ENCODE measurements at places on chromosomes 16 and 17.

DNA sequence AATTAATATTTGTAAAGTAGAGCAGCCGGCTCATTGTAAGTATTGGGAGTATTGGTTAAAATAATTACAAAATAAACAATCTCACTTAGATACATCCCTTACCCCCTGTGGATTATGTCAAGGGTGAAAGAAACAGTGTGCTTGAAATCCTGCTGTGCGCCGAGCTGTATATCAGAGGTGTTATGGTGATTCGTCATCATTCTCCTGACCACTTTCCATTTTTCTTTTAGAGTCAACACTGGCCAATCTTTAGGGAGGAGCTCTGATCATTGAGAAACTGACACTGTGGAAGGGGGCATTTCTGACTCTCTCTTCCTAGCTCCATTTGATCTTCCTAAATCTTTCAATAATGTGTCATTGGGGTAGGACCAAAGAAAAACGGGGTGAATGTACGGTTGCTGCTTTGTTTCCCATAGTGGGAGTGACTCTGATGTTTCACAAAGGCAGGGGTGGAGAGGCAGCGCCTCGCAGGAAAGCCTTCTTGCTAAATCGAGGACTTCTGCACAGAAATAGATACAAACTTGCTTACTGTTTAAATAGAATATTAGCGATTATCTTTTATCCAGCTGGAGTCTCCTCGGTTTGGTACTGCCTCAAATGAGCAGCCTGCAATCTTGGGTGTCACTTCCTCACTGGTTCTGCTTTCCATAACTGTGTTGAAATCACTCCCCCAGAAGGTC lies 123.4 kb downstream of the PRKCB start:
- DNase-seq = no peak

- DNase-seq = no peak
These were observed 336.1 kb downstream of the MAF start for GRCh38 chr16:79264237-79265109.

- DNase-seq = no peak
These were observed 33.9 kb downstream of the ANKRD11 start for GRCh38 chr16:89456419-89456959.

DNA sequence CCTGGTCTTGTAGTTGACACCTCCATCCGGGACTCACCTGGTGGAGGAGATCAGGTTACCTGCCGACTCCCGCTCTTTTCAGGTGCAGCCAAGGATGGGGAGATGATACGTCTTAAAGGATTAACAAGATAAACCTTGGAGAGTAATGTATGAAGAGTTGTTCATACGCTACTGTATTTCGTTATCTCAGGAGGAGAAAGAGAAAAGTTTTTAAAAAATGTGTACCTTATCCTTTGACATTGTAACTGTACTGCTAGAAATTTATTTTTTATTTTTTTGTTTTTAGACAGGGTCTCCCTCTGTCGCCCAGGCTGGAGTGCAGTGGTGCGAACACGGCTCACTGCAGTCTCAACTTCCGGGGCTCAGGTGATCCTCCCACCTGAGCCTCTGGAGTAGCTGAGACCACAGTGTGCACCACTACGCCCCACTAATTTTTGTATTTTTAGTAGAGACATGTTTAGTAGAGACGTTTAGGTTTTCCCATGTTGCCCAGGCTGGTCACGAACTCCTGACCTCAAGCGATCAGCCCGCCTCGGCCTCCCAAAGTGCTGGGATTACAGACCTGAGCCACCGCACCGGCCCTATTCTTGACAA lies 764 bp upstream of the SMURF2 start:
- DNase-seq = no peak

- DNase-seq = no peak
These were observed 252.3 kb upstream of the CA10 start for GRCh38 chr17:52410781-52411180.

- DNase-seq = no peak
These were observed 6.4 kb upstream of the VEZF1 start for GRCh38 chr17:57994436-57994835.

DNA sequence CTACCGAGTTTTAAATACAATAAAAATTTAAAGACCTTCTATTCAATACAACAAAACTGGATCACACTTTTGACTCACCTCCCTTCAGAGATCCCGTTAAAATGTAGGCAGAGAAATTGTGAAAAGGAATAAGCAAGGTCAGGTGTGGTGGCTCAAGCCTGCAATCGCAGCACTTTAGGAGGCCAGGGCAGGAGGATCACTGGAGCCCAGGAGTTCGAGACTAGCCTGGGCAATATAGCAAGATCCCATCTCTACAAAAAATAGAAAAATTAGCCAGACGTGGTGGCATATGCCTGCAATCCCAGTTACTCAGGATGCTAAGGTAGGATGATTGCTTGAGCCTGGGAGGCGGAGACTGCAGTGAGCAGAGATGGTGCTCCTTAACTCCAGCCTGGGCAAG lies 16.7 kb downstream of the CHST5 start:
- DNase-seq = no peak

DNA sequence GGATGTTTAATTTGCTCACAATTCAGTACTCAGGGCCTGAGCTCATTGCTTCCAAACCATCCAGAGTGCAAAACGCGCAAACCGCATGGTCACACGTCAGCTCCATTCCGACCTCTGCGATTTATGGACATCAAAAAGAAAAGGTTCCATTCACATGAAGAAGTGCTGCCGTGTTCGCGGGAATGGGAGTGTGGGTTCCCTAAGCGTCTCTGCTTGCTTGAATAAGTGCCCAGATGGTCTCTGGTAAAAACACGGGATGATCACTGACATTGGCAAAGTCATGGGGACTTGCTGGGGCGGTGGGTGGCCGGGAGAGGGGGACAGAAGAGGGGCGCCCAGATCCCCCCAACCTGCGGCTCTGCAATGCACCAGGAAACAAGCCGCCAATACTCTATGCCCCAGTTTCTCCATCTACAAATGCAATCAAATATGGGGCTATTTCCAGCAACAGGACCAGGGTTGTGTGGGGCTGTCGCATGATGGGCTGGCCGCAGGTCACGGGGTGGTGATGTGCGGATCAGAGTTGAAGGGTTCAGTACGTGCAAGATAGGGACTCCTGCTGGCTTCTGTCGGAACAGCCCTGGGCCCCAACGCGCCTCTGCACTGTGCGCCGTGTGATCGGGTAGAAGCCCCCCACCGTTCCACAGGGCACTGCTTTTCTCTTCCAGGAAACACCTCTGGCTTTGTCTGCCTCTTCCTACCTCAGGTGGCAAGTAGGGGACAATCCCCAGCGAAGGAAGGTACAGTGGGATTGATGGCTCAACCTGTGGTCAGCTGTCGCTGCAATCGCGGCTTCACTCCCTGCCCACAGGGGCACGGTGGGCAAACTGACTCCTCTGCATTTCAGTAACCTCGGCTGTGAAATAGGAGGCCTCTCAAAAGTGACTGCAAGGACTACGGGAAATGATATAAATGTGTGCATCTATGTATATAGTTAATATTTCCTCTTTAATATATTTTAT lies 11.2 kb downstream of the FOXF1 start:
- DNase-seq = no peak

DNA sequence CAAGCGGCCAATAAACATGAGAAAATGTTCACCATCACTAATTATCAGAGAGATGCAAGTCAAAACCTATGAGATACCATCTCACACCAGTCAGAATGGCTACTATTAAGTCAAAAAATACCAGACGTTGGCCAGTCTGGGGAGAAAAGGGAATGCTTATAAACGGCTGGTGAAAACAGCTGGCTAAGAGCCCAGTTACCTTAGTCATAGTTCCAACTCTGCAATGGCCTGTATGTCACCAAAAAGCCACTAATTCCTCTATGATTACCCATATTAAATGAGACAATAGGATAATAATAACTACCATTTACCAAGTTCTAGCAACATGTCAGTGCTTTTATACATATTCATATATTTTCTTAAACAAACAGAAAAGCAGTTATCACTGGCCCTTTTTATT lies 42.9 kb upstream of the CDRT4 start:
- no peak for DNase-seq

DNA sequence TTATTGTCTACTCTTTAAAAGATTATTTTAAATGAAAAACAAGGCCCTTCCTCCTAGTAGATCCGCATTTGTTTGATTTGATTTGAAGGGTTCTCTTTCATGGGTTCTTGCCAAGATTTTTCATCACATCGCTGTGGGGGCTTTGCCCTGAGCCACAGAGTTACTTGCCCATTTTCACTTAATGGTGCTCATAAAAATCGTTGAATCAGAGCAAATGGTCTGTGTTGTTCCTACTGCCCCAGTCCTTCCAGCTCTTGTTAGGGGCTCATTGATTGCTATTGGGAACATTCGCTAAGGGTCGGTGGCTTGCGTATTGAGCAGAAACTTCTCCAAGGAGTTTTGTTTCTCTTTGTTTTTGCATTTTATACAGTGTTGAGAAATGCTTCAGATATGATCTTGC lies 1023.4 kb upstream of the CDH8 start:
- DNase-seq = no peak

DNA sequence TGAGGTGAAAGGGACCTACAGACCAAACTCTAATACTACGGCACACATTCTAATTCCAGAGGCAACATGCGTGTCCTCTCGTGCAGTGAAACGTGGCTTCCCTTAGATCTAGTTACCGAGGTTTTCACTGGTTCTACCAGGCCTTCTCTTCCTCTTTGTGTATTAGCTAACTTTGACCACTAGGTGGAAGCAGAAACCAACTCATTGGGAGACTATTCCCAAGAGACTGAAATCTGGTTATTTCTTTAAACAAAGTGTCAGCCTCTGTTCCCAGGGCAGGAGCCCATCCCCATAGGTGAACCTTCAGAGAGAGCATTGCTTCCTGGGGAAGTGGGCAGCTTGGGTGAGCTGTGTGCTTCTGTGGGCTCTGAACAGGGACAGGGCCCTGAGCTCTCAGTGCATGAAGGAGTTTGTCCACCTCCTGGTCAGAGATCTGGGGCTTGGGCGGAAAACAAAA lies 19.7 kb upstream of the RCVRN start:
- DNase-seq = peak; percentile 52

DNA sequence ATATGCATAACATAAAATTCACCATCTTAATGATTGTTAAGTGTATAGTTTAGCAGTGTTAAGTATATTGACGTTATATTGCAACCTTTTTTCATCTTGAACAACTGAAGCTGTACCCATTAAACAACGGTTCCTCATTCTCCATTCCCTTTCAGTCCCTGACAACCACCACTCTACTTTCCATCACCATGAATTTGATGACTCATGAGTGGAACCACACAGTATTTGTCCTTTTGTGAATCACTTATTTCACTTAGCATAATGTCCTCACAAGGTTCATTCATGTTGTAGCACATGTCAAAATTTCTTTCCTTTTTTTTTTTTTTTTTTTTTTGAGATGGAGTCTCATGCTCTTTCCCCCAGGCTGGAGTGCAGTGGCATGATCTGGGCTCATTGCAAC lies 46.0 kb downstream of the HOXB1 start:
- no peak for DNase-seq

DNA sequence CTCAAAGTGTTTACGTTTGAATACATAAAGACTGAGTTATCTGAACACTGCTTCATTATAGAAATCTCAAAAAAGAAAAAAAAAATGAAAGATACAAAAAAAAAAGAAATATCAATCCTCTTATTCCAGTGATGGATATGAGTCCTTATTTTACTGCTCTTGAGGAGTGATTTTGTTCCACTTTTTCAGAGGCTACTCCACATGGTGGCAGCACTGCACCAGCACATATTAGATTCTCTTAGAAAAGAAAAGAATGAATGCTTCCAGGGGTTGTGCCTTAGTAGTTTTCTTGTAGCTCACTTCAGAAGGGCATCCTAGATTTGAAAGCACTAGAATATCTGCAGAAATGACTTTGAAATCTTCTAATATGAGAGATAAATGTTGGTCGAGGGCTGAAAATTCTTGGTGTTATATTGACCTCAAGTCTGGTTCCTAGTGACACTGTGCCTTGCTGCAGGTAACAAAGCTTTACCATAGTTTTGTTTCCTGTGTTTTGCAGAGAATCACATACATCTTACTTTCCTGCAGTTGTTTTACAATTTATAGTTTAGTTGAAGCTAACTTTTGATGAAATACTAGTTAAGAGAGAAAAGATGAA lies 25.9 kb downstream of the AP2B1 start:
- DNase-seq = peak; percentile 12

DNA sequence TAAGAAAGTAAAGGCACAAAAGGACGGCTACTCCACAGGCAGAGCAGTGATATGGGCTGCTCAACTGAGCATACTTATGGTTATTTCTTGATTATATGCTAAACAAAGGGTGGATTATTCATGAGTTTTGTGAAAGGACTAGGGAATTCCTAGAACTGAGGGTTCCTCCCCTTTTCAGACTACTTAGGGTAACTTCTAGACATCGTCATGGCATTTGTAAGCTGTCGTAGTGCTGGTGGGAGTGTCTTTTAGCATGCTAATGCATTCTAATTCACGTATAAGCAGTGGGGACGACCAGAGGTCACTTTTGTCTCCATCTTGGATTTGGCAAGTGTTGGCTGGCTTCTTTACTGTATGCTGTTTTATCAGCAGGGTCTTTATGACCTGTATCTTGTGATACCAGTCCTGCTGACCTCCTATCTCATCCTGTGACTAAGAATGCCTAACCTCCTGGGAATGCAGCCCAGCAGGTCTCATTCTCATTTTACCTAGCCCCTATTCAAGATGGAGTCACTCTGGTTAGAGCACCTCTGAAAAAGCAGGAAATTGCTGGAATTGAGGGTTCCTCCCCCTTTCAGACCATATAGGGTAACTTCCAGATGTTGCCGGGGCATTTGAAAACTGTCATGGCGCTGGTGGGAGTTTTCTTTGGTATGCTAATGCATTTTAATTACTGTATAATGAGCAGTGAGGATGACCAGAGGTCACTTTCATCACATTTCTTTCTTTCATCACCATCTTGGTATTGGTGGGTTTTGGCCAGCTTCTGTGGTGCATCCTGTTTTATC lies 388.5 kb downstream of the XYLT1 start:
- DNase-seq = no peak

DNA sequence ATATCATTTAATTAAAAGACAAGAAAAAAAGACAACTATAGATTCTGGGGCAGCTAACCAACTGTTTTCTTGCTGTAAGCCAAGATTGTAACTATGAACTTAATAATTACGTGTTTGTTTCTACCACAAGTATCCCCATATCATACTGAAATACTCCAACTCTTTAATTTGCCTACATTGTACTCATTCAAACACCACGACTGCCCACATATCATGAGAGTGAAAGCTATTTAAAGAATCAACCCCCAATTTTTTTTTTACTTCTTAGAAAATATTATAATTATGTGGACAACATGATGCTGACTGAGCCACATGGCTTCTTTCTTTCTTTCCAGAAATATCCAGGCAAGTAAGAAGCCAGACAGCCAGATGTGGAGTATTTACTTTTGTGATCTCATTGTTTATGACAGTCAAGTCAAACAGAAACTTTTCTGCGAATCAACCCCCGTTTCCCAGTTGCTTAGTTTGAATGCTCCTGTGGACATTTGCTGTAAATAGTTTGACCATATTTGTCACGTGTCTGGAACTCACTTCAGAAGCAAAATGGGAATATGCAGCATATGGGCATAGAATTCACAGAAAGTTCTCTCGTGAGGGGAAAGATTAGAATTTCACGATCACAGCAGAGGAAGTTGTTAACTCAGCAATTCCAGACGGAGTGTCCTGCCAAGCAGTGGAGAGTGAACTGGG lies 126.8 kb upstream of the PSMD7 start:
- DNase-seq = no peak

- DNase-seq = no peak
These were observed 5.0 kb downstream of the JUP start for GRCh38 chr17:41781404-41782110.
